ENCODE measurements at places on chromosomes 3 and 15.

DNA sequence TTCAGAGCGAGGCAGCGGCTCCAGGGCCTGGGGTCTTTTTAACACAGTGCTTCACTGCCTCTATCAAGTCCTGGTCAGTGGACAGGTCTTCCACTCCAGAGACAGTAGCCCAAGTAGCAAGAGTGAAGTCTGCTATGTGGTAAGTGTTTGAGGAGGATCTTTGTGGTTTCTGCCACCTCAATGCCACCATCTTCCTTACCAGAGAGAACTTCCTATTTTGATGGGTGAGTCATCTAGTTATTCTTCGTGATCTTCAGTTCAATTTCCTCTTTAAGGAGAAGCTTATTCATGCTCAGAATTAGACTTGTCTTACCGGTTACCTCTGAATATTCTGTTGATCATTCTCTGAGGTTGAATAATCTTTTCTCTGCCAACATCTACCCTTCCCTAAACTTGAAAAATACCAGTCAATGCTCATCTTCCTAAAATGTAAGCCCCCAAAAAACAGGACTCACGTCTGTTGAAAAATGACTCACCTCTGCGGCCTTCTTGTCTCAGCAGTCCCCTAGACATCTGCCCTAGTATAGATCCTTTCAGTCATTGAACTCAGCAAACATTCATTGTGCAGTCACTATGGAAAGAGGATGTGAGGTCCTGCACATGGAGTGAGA, 32.2 kb upstream of the BCL6 start:
- DNase-seq, result no peak

- no peak for DNase-seq
Observed at GRCh38 chr3:17136136-17136721, 251.5 kb downstream of the PLCL2 start.

DNA sequence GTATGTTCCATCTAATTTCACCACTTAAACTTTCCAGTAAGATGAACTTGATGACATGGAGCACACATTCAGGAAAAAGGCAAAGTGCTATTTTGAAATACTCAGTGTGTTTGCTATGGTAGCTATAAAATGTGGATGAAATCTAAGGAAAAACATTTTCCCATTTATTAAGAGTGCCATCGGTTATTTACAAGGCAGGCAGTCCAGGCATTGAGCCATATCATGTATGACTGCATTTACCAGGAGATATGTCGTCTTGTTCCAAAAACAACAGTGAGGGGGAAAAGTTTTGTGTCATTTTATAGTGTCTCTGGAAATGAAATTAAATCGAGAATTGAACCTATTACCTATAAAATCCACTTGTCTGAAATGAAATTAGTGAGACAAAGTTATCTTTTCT, 13.7 kb downstream of the ANXA2 start:
- DNase-seq, result no peak

DNA sequence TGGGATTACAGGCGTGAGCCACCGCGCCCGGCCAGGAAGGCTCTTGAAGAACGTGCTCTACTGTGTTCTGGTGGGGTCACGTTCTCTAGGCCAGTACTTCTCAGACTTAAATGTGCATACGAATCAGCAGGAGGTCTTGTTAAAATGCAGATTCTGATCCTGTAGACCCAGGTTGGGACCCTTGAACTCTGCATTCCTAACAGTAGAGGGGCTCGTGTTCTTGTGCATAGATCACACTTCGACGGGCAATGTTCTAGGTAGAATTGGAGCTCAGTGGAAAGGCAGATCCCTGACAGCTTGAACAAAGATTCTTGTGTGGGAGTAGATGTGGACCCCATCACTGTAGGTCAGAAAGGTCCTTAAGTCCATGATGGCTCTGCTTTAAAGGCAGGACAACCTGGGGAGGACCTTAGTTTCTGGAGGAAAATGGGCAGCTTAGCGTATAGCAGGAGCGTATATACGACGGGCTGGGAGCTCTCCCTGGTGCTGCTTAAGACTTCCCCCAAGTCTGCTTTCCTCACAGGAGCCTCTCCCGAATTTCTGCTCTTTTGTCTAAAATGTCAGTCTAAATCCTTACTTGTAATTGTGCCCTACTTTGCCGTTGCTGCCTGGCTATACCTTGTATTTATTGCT, 16.9 kb upstream of the FAM81A start:
- no peak for DNase-seq

DNA sequence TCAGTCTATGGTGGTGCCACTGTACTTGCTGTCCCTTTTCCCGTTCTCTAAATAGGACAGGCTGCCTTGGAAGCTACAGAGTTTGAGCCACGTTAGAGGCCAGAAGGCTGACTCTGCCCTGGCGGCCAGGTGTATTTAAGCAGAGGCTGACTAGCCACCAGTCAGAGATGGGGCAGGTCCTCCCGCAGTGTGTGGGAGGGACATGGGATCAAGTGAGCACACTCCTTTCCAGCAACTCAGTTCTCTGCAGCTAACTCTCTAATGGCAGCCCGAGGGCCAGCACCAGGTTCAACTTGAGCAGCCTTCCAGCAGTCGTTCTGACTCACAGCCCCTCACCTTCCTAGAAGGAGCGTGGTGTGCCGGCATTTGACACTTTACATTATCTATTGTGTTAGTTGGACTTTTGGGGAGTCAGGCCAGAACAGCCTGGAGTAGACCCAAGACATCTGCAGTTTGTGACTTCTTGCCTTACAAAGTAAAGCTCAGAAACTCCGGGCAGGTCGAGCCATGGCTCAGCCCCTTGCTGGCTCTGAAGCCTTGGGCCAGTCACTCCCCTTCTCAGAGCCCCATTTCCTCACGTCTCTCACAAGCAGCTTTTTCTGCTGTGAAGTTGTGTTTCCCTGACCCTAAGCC, 46.7 kb upstream of the MYZAP start:
- DNase-seq, result no peak

DNA sequence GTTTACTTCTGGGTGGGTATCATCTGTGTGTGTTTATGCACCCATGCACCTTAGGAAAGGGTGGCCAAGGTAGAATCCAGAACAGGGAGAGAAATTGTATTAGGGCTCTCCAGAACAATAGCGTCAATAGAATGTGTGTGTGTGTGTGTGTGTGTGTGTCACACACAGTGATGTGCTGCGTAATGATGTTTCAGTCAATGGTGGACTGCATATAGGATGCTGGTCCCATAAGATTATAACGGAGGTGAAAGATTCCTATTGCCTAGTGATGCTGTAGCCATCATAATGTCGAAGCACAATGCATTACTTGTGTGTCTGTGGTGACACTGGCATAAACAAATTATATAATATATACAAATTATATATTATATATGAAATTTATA, 69.3 kb upstream of the PRR23C start:
- no peak for DNase-seq

DNA sequence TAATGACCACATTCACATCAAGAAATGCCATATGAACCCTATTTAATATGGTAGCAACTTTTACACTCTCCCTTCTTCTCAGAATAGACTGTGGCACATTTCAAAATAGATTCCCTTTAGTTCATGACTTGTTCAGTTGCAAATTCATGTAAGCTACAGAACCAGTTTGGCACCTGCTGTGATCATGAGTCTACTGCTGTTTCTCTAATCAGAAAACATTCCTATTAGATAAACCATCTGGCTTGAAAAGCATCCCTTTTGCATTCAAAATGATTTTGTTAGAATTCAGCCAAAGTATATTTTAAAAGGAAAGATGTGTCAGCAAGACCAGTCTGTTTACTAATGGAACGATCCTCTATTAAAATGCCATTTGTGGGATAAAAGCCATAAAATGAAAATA, 304.4 kb downstream of the BCHE start:
- no peak for DNase-seq

DNA sequence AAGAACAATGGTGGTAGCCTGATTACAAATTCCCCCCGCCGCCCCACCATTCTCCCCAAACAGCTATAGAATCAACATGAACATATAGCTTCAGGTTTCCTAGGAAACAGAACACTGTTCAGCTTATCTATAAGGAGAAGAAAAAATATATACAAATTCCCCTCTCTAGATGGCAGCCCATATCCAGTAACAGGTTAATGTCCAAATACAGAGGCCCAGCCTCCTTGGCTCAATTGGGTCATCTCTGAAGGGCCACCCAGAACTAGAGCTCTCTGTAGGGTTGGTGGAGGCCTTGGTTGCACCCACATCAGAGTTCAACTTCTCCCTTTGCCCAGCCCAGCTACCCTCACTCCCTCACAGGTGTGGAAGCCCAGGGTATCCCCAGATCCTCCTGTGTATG, 91.5 kb upstream of the ADAMTS17 start:
- DNase-seq, result no peak

DNA sequence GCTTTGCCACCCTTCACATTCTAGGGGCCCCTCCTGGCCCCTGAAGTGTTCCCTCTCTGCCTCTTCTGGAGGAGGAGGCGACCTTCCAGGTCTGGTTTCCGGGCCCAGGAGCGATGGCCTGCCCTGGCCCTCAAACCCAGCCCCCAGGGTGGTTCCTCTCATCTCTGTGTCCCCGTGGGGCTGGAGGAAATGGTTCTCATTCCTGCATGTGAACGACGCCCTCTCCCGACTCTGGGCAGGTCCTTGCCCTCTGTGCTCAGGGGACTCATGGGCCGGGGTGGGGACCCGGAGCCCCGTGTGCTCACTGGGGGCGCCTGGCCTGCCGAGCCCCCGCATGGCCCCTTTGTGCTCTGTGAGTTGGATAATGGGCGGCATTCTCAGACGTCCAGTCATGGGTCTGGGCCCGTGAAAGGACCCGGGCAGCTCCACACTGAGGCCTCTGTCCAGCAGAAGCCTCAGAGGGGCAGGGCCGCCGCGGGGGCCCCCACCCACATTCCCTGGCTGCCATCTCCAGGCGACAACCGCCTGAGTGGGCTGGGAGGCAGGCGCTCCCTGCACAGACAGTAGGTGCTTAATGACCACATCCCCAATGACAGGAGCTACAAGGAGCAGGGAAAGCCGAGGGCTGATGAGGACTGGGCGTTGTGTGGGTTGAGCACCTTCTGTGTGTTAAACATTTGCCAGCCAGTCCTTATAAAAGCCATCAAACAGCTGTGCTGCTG, 5.5 kb upstream of the PLXND1 start:
- no peak for DNase-seq

- no peak for DNase-seq
Observed at GRCh38 chr3:44340058-44340395, 1.5 kb downstream of the TCAIM start.

- DNase-seq, result peak; percentile 33
Observed at GRCh38 chr3:10192953-10193691, 28.4 kb downstream of the IRAK2 start.

DNA sequence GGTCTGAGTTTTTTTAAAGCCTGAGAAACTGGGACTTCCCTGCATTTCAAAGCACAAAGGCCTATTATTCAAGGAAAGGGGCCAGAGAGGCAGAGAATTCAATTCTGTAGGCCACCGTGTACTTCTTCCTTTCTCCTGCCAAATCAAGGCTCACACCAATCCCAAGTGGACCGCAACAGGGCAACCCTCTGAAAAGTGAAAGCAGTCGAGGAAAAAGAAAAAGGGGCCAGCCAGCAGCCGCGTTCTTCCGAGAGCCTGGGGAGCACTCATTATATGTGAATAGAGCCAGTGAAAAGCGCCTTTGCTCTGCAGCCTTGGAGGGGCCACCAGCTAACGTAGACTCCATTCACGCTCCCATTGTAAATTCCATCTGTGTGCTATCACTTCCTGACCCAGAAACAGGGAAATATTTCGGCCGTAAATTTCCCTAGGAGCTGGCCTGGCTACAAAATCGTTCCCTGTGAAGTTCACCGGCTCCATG, 45.9 kb upstream of the THUMPD3 start:
- no peak for DNase-seq

DNA sequence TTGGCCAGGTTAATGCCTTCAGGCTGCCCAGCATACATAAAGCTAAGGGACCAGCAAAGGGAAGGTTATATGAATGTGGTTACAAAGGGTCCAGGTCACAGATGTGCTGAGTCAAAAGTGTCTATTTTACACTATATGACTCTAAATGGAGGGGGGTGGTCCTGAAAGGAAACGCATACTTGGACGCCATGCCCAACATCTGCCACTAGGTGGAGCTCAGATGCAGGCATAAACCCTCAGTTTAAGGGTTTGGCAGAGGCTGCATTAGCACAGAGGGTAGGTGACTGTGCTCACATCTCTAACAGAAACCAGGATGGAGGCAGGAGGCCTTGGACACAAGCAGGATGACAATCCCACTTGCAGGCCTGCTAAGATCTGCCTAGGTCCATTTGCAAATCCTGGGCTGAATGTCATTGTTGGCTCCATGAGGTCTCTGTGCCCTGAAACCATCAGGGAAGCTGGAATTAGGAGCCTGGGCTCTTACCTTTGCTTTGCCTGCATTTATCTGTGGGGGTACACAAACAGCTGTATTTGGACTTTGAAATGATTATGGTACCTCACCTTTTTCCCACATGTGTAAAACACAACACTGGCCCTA, 55.8 kb downstream of the ZNF621 start:
- DNase-seq, result peak; percentile 58

DNA sequence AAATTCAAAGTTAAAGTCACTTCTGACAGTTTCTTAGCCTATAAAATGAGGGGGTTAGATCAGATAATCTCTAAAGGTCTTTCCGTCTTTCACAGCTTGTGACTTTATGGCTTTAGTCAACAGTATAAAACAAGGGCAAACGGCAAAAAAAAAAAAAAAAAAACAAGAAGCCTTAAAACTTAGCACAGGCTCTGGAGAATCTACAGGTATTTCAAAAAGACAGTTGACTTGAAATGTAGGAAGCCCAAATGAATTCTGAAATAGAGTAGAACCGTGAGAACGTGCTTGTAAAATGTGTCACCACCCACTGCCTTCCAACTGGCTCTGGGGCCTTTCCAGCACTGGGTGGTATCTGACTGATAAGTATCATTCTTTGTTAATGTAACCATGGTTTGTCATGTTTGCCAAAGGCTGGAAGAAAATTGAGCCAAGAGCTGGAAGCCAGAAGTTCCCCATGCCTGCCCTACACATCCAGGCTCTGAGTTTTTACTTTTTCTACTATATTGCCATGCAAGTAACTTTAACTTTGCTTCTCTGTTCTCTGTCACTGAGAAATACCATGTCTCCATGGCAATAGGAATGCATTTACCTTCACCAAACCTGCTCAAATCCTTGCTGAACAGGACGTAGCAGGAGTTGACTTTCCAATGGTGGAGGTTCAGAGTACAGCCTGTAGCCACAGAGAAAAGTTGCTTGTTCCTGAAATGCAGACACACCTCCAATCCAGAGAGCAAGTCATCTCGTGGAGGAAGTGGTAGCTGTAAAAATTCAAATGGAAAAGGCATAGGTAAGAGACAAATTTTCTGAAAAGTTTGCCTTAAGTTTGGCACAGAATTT, 35.8 kb upstream of the THSD4 start:
- DNase-seq, result no peak

DNA sequence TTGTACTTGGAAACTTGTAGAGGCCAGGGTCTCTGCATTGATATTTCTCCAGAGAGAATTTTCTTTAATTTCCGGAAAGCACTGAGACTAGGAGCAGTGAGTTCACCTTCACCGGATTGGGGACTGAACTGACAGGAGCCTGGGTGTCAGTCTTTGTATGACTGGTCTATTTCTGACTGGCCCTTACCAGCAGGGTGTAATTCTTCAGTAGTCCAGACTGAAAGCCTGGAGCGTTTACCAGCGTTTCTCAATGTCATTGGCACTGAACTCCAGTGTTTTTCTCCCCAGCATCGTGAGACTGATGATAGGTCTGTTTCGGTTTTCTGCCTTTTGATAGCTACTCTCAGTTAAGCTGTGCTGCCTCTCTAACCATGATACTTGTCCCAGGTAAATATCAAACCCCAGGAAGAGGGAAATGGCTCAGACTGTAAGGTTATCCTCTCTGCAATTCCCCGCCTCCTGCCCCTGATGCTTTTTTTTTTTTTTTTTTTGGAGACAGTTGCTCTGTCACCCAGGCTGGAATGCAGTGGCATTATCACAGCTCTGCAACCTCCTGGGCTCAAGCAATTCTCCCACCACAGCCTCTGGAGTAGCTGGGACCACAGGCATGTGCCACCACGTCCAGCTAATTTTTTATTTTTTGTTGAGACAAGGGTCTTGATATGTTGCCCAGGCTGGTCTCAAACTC, 103.6 kb downstream of the CACNA2D3 start:
- no peak for DNase-seq
